ENCODE measurements at places on chromosomes 4 and X.

DNA sequence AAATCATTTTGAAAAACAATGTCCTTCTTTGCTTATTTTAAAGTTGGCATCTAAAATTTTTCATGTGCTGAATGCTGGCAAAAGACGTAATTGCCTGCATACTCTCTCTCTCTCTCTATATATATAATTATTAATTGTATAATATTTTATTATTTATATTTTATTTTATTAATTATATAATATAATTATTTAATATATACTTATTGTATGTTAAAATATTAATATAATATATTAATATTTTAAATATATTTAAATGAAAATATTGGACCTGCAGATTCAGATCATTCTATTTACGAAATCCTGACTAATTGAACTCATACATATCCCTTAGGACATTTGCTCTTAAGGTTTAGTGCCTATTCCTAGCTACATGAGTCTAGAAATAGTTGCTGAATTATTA lies 144.7 kb upstream of the VCX start:
- no peak for DNase-seq

- no peak for DNase-seq
Observed at GRCh38 chr4:84878090-84878489, 88.4 kb downstream of the WDFY3 start.

DNA sequence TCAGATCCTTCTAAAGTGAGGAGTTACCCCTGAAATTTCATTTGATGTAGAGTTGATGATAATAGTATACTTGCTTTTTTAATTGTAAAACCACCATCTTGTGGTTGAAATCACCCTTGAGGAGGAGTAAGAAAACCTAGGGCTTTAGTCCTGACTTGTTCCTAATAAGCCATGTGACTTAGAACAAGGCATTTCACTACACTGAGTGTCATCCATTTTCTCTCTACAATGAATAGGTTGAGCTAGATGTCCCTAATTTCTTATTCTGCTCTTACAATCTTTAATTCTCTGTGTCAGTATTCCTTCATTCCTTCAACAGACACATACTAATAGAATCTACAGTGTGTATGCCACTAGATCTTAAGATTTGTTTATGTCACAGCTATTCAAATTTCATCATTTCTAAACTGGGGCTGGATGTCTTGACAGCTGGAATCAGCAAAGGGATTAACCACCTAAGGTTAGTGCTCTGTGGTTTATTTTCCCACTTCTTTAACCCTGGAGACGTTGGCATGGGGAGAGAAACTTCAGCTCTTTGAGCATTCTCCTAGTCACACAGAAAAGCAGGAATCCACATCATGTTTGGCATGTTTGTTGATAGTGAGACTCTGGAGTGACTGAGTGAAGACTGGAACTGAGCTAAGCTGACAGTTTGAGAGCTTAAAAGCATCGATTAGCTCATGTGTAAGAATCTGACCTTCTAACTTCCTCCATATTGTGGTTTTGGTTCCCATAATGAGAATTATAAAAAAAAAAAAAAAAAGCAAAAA lies 246.3 kb downstream of the NDST4 start:
- DNase-seq, result no peak

GRCh38 chr4:95887551-95887950 lies 47.7 kb downstream of the PDHA2 start:
- no peak for DNase-seq

- DNase-seq, result peak; percentile 6
Observed at GRCh38 chr4:87557348-87557747, 28.2 kb upstream of the SPARCL1 start.

- peak; percentile 1 for DNase-seq
Observed at GRCh38 chr4:177555007-177555574, 112.9 kb upstream of the AGA start.

GRCh38 chr4:18109676-18110075 lies 88.1 kb upstream of the LCORL start:
- no peak for DNase-seq

GRCh38 chr4:68278029-68278428 lies 32.5 kb upstream of the TMPRSS11B start:
- DNase-seq, result no peak

DNA sequence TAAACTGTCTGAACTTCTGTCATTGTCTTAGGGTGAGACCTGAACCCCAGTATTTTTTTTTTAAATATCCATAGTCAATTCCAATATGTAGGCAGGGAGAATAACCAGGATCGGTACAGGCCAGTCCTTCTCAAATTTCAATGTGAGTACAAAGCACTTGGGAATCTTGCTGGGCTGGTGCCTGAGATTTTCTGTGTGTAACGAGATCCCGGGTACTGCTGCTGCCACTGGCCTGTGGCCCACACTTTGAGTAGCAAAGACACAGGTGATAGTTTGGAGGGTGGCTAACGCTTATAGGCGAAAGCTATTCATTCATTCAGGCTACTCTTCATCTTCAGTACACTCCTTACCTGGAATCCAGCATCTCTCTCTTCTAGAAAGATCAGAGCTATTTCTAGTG lies 923.6 kb upstream of the TENM3 start:
- peak; percentile 33 for DNase-seq

DNA sequence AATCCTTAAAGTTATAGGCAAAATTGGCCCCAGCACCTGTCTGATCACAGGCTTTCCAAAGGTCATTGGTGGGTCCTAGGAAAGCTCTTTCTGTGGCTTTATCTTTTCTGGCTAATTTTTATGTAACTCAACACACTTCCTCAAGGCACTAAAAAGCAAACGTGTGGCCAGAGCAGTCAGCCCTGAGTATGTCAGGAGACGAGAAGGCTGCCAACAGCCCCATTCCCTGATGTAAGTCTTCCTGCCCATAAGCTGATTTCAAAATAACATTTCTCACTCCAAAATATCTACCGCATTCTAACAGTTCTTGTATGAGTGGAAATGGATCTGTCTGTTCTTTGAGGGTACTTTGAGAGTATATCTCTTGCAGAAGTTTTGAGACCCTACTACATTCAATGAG lies 25.5 kb upstream of the FUNDC1 start:
- DNase-seq, result no peak

Measured in NCI-H1092 treated with DMSO at 0.1 percent for 48 hours (cell line).